ENCODE measurements at places on chromosomes 11 and 22.
A peak's percentile ranks its signal among the peaks of the same experiment; 100 is the strongest.

DNA sequence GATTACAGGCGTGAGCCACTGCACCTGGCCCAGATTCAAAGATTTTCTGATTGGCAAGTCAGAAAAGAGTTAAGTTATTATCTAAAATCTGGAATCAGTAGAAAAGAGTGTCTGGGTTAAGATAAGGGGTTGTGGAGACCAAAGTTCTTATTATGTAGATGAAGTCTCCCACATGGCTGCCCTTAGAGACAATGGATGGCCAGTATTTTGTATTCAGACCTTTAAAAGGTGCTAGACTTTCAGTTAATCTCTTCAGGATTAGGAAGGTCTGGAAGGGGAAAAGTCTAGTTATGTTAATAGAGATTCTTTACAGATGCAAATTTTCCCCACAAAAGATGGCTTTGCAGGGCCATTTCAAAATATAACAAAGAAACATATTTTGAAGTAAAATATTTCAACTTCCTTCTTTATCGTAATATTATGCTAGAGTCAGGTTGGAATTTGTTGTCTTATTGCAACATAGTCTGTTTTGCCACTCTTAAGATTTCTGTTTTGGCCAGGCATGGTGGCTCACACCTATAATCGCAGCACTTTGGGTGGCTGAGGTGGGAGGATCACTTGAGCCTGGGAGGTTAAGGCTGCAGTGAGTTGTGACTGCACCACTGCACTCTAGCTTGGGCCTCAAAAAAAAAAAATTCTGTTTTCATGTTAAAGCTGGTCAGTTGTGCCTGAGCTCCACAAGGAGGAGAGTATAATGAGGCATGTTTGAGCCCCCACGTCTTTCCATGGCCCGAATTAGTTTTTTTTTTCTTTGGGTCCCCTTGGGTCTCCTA, 14.0 kb downstream of the GRAMD1B start:
- no peak for DNase-seq

DNA sequence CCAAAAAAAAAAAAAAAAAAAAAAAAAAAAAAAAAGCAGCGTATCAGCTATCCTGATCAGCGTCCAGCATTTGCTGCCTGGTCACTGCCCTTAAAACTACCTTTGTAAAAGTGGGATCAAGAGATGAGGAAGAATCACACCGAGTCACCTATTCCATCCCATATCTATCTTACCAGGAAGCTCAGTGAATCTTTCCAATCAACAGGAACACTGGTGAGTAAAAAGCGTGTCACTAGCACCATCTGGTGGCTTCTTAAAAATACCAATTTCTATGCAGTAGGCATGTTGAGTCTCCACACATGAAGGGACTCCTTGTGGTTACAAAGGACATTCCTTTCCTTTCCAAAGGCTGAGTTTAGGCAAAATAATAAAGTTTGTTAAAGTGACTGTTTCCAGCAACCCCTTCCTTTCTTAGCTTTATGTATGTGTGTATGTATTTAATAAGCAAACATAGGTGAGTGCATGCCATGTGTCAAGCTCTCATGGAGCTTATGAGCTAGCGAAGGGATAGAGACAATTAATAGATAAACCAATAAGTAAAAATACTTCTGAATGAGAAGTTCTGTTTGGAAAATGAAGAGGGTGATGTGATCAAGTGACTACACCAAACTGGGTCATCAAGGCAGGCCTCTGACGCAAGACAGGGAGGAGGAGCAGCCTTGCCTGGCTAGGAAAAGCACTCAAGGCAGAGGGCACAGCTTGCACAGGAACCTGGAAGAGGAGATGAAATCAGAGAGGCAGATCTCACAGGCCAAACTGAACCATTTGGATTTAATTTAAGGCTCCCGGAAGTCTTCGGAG, 13.9 kb upstream of the TP53AIP1 start:
- peak; percentile 53 for DNase-seq

- no peak for DNase-seq
These were observed 80.5 kb downstream of the GRAMD1B start for GRCh38 chr11:123510579-123510905.

DNA sequence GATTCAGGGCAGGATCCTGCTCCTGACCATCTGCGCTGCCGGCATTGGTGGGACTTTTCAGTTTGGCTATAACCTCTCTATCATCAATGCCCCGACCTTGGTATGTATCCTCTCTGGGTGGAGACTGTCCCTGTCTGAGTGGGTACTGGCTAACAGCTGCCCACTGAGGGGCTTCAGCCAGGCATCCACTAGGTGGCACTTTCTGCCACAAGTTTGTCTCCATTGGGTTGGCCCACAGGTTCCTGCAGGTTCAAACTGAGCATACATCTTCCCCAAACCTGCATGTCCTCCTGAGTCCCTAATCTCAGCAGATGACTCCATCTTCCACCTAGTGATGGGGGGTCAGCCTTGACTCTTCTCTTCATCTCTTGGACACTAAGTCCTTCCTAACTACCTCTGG, 4.4 kb downstream of the SLC2A11 start:
- DNase-seq, result peak; percentile 53

- no peak for DNase-seq
These were observed 255.5 kb downstream of the TENM4 start for GRCh38 chr11:79185351-79185750.

GRCh38 chr11:116356451-116356850, 416.3 kb downstream of the BUD13 start:
- no peak for DNase-seq

GRCh38 chr11:74870485-74870884, 78.4 kb downstream of the XRRA1 start:
- no peak for DNase-seq

DNA sequence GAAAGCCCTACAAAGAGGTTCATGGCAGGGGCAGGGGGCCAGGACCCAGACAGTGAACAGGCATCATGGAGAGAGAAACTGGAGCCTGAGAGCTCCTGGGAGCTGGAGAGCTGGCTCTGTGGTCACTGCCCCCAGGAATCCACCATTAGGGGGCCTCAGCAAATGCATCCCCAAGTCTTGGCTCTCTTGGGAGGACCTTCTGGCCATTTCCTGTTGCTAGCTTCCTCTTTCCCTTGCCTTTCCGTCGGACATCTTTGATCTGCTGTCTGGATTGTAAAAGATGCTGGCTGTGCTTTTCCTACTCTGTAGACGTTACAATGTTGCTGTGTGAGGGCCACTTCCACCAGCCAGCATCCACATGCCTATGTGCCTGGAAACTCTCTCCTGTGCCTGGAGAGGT, 7.1 kb upstream of the CRYBB2 start:
- DNase-seq, result no peak

- peak; percentile 79 for DNase-seq
These were observed 146.5 kb upstream of the RAG2 start for GRCh38 chr11:36744375-36745168.
